ENCODE measurements at places on chromosomes 2 and 18. TPM values are rescaled to one million over a fixed set of nuclear protein-coding genes. Genes with fewer than 3 reads are reported as not detected.

The CPO gene
- 0.33 TPM for total RNA-seq

The IL36B gene
- total RNA-seq, result not detected

The KCNJ3 gene
- total RNA-seq, result 1.1 TPM

The DTNA gene
- 264 TPM for total RNA-seq

The HOXD11 gene
- total RNA-seq, result not detected

The BCL11A gene
- total RNA-seq, result 5.0 TPM

The FAM124B gene
- total RNA-seq, result 4.9 TPM

The POLR1A gene
- 15.9 TPM for total RNA-seq

The LONRF2 gene
- total RNA-seq, result 45.1 TPM

The GCG gene
- total RNA-seq, result not detected

The GKN2 gene
- total RNA-seq, result not detected

The METAP1D gene
- total RNA-seq, result 3.8 TPM

The DNAJC5G gene
- total RNA-seq, result not detected

The LINC00305 gene
- total RNA-seq, result not detected

The ACTG2 gene
- total RNA-seq, result 4,013 TPM

The ANKRD30B gene
- not detected for total RNA-seq

The DSC1 gene
- total RNA-seq, result not detected

The EDAR gene
- not detected for total RNA-seq

The DOK6 gene
- total RNA-seq, result 4.1 TPM

The PREB gene
- 41.3 TPM for total RNA-seq

The LTBP1 gene
- total RNA-seq, result 294 TPM

The TMEM131 gene
- total RNA-seq, result 34.1 TPM

The RPS27A gene
- total RNA-seq, result 597 TPM

The ZNF396 gene
- total RNA-seq, result 0.99 TPM

The LBX2 gene
- total RNA-seq, result 0.32 TPM

The DGUOK gene
- 31.6 TPM for total RNA-seq

The SCN3A gene
- total RNA-seq, result 2.1 TPM

The NR4A2 gene
- total RNA-seq, result 2.8 TPM

The RND3 gene
- 43.6 TPM for total RNA-seq
